Activated T-helper 1 cell treated with anti-CD3 and anti-CD28 coated beads, Interleukin-12 subunit alpha, Interleukin-12 subunit beta, Interleukin-2, Interleukin-4 antibody, amounts not matched to agents 30 ng/mL and 10 ng/mL and 1 ng/mL, durations not matched to agents 14 hours and 24 hours and 36 hours (primary cell): ENCODE measurements at places on chromosomes 5 and 9.

- DNase-seq = peak; percentile 43
- H3K4me3 ChIP-seq = no peak overlapping the region
- peaks cover 6% of the 10 kb centered on the region for H3K4me1 ChIP-seq
- H3K27ac ChIP-seq = no peak overlapping the region
- H3K36me3 ChIP-seq = no peaks in the 10 kb centered on the region
These were observed 171.7 kb downstream of the TTC39B start for GRCh38 chr9:15135164-15135792.

GRCh38 chr9:136837146-136837855 lies 5.0 kb upstream of the AJM1 start:
- DNase-seq = no peak
- no peak overlapping the region for H3K4me3 ChIP-seq
- H3K4me1 ChIP-seq = no peaks in the 10 kb centered on the region
- no peak overlapping the region for H3K27ac ChIP-seq

- H3K27me3 ChIP-seq = no peaks in the 10 kb centered on the region
- no peak overlapping the region for H3K4me3 ChIP-seq
- no peak for DNase-seq
- no peaks in the 10 kb centered on the region for H3K36me3 ChIP-seq
These were observed 213.6 kb upstream of the KCNN2 start for GRCh38 chr5:114148253-114148652.

- DNase-seq = no peak
- H3K4me3 ChIP-seq = no peak overlapping the region
- H3K36me3 ChIP-seq = no peaks in the 10 kb centered on the region
- no peaks in the 10 kb centered on the region for H3K27me3 ChIP-seq
These were observed 125.1 kb upstream of the SARDH start for GRCh38 chr9:133863257-133863592.

DNA sequence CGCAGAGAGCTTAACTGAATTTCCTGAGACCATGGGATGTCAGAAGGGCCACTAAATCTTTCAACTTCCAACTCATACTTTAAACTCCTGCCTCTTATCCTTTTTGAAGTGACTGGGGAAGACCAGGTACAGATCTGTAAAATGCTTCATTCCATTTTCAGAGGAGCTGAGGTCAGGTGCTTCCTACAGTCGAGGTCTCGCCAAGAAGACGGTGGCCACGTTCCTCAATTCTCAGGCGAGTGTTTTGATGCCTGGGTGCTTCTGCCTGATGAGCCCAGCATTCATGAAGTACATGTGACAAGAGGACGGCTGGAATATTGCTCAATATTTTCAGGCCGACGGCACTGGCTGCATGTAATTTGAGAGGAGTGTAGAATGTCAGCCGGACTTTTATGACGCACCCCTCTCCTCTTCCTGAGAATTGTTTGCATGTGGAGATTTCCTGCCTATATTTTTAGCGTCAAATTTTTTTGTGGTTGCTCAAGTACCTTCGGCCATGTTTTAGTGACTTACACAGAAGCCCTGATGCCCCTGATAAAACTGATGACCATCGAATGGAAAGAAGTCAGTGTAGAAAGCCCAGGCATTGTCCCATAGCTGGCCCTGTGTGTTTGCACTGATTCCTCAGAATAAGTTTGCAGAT lies 38.8 kb upstream of the GLRX start:
- H3K36me3 ChIP-seq = no peaks in the 10 kb centered on the region
- no peak for DNase-seq
- H3K4me1 ChIP-seq = peaks cover 62% of the 10 kb centered on the region

DNA sequence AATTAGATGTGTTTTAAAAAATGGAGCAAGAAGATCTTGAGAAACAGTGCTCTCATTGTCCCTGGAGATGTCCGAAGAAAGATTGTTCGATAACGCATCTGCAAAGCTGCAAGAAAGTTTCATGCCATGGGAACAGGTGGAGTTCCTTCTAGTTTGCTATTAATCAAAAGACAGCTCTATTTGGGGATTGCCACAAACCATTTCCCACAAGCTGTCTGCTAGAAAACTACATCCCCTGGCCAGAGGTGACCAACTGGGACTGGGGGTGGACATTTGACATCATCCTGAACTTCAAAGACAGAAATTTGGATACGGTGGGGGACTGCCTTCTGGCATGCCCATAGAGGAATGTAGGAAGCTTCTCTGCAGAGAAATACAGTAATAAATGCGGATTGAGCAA lies 50.8 kb upstream of the OSMR start:
- no peaks in the 10 kb centered on the region for H3K4me1 ChIP-seq
- peaks cover 2% of the 10 kb centered on the region for H3K27me3 ChIP-seq
- no peak overlapping the region for H3K27ac ChIP-seq
- no peak overlapping the region for H3K4me3 ChIP-seq
- no peaks in the 10 kb centered on the region for H3K36me3 ChIP-seq

- peaks cover 15% of the 10 kb centered on the region for H3K27me3 ChIP-seq
- H3K4me3 ChIP-seq = no peak overlapping the region
- H3K4me1 ChIP-seq = no peaks in the 10 kb centered on the region
- no peak overlapping the region for H3K27ac ChIP-seq
- H3K36me3 ChIP-seq = no peaks in the 10 kb centered on the region
These were observed 38.1 kb downstream of the LIFR start for GRCh38 chr5:38518341-38518740.

DNA sequence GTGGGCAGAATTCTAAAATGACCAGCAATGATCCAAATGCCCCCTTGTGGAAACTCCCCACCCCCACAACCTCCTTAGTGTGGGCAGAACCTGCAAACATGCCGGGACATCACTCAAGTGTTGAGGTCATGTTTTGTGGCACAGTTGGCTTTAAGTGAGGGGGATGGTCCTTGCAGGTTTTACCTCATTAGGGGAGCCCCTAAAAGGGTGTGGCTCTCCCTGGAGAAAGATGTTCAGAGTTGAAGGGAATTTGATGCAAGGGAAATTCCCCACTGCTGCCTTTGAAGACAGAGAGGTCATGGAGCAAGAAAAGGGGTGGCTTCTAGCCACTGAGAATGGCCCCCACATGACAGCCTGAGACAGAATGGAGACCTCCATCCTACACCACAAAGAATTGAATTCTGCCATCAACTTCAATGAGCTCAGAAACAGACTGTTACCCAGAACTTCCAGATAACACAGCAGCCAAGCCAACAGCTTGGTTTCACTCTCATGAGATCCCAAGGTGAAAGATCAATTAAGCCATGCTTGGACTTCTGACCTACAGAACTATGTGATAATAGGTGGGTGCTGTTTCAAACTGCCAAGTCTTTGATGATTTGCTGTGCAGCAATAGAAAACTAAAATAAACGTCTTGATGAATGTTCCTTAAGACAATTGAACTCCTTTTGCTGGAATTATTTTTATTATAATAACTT lies 103.4 kb downstream of the MED10 start:
- H3K4me1 ChIP-seq = peaks cover 23% of the 10 kb centered on the region
- no peak overlapping the region for H3K4me3 ChIP-seq
- no peak for DNase-seq
- no peaks in the 10 kb centered on the region for H3K36me3 ChIP-seq
- H3K27ac ChIP-seq = peak overlapping the region; percentile 76

- no peak overlapping the region for H3K27ac ChIP-seq
- H3K36me3 ChIP-seq = no peaks in the 10 kb centered on the region
- no peak overlapping the region for H3K4me3 ChIP-seq
- H3K27me3 ChIP-seq = peaks cover 7% of the 10 kb centered on the region
- no peaks in the 10 kb centered on the region for H3K4me1 ChIP-seq
These were observed 8.8 kb upstream of the N4BP3 start for GRCh38 chr5:178104492-178104891.

- H3K4me3 ChIP-seq = no peak overlapping the region
- DNase-seq = no peak
- H3K27me3 ChIP-seq = no peaks in the 10 kb centered on the region
- H3K36me3 ChIP-seq = peaks cover 25% of the 10 kb centered on the region
These were observed 93.8 kb downstream of the CSNK1G3 start for GRCh38 chr5:123605822-123606221.

GRCh38 chr9:9142001-9142400 lies 1342.4 kb upstream of the DMAC1 start:
- H3K27ac ChIP-seq = no peak overlapping the region
- no peak for DNase-seq
- no peaks in the 10 kb centered on the region for H3K27me3 ChIP-seq
- H3K4me1 ChIP-seq = no peaks in the 10 kb centered on the region
- H3K4me3 ChIP-seq = no peak overlapping the region

DNA sequence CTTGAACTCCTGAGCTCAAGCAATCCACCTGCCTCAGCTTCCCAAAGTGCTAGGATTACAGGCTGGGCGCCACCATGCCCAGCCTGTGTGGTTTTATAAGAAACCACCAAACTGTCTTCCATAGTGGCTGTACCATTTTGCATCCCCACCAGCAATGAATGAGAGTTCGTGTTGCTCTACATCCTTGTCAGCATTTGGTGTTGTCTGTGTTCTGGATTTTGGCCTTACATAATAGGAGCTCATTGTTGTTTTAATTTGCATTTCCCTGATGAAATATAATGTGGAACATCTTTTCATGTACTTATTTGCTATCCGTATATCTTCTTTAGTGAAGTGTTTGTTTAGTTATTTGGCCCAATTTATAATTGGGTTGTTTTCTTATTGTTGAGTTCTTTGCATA lies 29.8 kb downstream of the PHF2 start:
- no peak for DNase-seq
- H3K4me1 ChIP-seq = peaks cover 1% of the 10 kb centered on the region
- H3K27me3 ChIP-seq = no peaks in the 10 kb centered on the region

DNA sequence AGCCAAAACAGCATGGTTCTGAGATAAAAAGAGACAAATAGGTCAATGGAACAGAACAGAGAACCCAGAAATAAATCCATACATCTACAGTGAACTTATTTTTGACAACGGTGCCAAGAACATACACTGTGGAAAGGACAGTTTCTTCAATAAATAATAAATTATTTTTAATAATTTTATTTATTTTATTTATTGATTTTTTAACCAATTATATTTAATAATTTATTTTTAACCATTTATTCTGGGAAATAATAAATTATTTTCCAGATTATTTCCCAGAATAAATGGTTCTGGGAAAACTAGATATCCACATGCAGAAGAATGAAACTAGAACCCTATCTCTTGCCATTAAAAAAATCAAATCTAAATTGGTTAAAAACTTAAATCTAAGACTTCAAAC lies 1143.8 kb upstream of the DMAC1 start:
- H3K36me3 ChIP-seq = no peaks in the 10 kb centered on the region
- no peaks in the 10 kb centered on the region for H3K4me1 ChIP-seq
- no peak for DNase-seq
- H3K27ac ChIP-seq = no peak overlapping the region
- H3K27me3 ChIP-seq = peaks cover 2% of the 10 kb centered on the region
- no peak overlapping the region for H3K4me3 ChIP-seq

DNA sequence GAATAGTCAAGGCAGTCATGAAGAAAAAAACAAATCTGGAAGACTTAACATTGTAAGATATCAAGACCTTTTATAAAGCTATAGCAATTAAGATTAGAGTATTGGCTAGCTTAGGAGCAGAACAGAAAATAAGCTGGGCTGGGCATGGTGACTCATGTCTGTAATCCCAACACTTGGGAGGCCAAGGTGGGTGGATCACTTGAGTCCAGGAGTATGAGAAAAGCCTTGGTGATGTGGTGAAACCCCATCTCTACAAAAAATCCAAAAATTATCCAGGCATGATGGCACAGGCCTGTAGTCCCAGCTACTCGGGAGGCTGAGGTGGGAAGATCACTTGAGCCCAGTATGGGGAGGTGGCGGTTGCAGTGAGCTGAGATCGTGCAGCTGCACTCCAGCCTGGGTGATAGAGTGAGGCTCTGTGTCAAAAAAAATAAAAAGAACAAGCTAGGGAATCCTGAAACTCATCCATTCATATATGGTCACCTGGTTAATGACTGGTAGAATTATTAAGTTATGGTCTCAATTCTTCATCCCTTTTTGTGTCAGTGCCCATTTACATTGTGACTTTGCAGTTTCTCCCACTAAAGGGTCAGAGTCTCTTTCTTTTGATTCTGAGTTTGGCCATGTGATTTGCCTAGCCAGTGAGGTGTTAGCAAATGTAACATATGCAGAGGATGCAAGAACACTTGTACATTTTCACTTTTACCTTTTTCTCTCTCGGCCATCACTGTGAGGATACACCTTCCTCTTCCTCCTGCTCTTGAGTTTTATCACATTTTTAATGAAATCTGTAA lies 144.6 kb upstream of the SGCD start:
- no peak overlapping the region for H3K27ac ChIP-seq
- no peaks in the 10 kb centered on the region for H3K36me3 ChIP-seq
- DNase-seq = no peak
- H3K27me3 ChIP-seq = peaks cover 5% of the 10 kb centered on the region

- no peaks in the 10 kb centered on the region for H3K36me3 ChIP-seq
- H3K27me3 ChIP-seq = no peaks in the 10 kb centered on the region
- DNase-seq = no peak
- H3K4me1 ChIP-seq = no peaks in the 10 kb centered on the region
These were observed 304.1 kb downstream of the MAT2B start for GRCh38 chr5:163809473-163809872.

DNA sequence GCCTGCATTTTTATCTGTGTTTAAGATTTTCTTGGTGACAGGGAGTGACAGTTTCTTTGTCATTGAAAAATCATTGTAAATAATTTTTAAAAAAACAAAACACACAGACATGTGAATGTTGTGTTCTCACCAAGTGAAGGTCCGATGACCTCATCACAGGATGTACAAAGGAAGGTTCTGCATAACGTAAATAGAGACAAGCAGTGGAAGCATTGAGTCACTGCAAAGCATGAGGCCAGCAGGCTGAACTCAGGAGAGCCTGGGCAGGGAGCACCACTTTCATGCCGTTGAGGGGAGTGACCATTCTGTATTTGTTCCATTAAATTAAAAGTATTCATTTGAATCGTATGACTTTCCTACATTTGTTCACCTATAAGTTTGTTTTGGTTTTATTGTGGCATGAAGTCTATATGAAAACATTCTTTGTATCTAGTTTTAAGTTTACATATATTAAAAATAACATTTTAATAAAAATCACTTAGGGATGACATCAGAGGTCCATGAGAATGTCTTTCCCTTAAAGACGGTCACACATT lies 70.4 kb upstream of the TLE1 start:
- no peak overlapping the region for H3K4me3 ChIP-seq
- DNase-seq = no peak
- H3K36me3 ChIP-seq = no peaks in the 10 kb centered on the region

DNA sequence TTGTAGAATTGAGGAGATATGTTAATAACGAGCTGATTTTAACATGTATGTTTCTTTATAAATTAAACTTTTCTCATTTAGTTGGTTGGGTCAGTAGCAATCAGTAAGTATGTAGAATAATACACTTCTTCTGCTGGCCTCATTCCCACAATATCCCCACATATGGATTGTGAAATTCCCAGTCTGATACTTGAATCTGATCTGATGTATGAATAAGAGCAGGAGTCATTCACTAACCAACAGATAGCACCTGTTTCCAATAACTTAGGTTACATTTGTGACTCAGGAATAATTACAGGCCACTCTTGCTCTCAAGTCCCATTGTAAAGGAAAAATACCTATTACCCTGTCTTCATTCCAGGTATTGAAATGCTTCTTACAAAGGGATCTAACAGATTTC lies 23.9 kb downstream of the SLC36A1 start:
- H3K27ac ChIP-seq = no peak overlapping the region
- H3K4me3 ChIP-seq = no peak overlapping the region
- H3K4me1 ChIP-seq = no peaks in the 10 kb centered on the region
- H3K27me3 ChIP-seq = no peaks in the 10 kb centered on the region
- no peak for DNase-seq
- H3K36me3 ChIP-seq = peaks cover 9% of the 10 kb centered on the region

GRCh38 chr9:22975951-22976350 lies 529.3 kb downstream of the DMRTA1 start:
- no peak for DNase-seq
- no peaks in the 10 kb centered on the region for H3K27me3 ChIP-seq
- H3K4me1 ChIP-seq = no peaks in the 10 kb centered on the region
- H3K36me3 ChIP-seq = no peaks in the 10 kb centered on the region
- no peak overlapping the region for H3K27ac ChIP-seq
